GM03348 (cell line): ENCODE measurements at places on chromosomes 12 and 14.

DNA sequence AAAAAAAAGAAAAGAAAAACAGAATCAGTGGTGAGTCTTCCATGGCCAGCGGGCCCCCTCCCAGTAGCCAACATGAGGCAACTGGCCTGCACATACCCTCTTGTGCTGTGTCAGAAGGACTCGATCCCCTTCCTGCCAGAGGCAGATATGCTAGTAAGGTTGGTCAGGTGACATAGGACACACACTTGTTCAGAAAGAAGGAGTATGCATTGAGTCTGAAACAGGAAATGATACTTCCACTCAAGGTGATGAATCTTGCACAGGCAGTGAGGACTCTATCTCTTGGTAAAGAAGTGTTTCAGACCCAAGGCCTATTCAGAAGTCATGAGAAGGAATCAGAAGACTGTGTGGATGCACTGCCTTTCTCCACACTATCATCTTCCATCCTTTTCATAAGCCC is 269.7 kb upstream of the FAR2 start:
- DNase-seq = no peak

GRCh38 chr12:107818984-107819383 is 44.5 kb downstream of the ASCL4 start:
- DNase-seq = peak; percentile 85

GRCh38 chr14:33349871-33350270 is 411.2 kb downstream of the NPAS3 start:
- DNase-seq = no peak

DNA sequence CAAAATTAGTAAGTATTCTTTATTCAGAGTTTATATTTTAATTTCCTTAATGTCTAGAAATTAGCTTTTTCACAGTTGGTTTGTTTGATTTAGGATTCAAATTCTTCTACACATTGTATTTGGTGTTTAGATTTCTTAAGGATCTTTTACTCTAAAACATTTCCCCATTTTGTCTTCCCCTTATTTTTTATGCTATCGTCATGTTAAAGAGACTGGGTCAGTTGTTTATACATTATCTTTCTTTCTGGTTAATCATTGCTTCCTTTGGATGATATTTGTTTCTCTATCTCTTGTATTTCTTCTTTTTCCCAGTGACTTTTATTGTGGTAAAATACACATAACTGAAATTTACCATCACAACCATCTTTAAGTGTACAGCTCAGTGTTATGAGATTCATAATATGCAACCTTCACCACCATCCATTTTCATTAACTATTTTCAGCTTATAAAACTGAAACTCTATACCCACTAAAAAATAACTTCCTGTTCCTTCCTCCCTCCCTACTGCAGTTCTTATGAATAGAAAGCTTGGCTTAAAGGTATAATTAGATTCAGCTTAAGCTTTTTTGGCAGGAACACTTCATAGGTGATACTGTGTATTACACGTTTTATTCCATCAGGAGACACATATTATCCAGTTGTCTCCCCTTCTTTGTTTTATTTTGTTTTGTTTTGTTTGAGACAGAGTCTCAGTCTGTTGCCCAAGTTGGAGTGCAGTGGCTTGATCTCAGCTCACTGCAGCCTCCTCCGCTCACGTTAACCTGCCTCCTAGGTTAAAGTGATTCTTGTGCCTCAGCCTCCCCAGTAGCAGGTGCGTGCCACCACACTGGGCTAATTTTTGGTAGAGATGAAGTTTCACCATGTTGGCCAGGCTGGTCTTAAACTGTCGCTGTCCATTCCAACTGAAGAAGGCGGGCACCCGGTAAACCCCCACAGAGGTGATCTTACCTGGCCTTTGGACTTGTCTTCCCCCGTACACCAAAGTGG is 45.0 kb downstream of the NOPCHAP1 start:
- no peak for DNase-seq

DNA sequence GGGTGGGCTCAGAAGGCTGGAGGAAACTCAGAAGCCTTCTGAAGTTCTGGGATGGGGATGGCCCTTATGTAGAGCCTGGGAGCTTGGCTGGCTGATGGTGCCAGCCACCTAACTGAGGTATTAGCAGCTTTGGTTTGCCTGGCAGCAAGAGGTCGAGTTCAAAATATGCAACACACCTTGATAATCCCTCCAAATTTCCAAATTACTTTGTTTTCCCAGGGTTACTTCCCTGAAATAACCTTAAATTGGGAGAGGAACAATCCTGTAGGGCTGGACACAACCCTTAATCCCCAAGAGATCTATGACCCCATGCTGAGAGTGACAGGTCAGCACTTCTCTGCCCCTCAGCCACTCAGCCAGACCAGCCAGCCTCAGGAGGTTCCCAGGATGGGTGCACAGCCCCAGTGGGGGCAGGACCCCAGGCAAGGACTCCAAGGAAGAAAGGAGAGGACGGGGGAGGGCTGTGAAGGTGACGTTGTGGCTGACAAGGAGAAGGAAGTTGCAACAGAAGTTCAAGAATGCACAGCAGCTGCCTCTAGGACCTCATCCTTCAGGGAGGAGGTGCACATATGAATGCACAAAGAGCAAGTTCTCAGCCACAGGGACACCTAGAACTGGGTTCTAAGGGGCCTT is 18.6 kb upstream of the KRT77 start:
- DNase-seq = no peak

DNA sequence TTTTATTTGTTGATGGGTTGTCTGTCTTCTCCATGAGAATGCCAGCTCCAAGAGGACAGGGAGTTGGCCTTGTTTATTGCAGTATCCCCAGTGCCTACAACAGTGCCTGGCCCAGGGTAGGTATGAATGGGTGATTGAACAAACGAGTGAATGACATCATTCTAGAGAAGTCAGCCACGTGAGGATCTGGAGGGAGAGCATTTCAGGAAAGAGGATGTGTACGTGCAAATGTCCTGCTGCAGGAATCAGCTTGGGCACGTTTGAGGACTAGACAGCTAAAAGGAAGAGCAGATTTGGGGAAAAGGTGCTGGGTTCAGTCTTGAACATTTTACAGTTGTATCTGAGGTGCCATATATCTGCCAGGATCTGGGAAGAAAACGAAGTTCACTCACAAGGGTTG is 97.1 kb downstream of the PTPN11 start:
- DNase-seq = no peak

DNA sequence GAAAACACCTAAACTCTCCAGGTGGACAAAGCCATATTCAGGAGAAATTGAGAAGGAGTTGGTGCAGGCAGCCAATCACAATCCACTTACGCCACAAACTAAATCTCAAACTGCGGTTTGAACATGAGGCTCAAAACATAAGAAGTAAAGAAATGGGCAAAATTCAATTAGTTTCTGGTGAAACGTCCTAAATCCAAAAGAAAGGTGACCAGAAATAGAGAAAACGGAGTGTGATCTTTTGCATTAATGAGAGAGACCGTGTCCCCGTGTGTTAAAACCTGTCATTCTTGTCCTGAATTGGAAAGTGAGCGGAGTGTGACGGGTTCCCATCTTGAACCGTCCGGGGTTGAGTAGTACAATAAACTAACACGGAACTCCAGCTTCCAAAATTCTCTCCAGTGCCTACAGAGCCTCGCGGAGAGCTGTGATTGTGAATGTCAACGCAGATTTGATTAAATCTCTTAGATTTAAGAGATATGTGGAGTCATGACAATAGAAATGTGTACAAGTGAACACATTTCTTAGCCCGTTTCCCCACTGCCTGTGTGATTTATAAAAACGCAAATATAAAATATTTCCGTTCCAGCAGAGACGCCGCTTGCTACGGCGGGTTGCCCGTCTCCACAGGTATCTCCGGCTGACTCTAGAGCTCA is 595 bp upstream of the METAP2 start:
- DNase-seq = peak; percentile 52

GRCh38 chr14:90534091-90534837 is 137.4 kb downstream of the CALM1 start:
- peak; percentile 47 for DNase-seq

DNA sequence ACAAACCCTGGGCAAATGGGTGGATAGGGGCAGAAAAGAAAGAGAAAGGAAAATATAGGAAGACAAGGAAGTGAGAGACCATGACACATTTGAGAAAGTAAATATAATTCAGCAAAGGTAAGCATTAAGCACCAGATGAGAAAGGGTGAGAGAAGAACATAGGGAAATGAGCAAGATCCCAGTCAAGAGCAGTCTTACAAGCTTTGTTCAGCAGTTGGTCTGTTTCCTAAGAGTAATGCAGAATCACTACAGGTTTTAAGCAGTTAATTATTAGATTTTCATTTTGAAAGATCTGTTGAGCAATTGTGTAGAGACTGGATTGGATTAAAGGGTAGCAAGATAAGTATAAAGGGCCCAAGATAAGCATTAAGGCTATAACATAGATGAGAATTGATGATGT is 146.3 kb downstream of the PLCZ1 start:
- no peak for DNase-seq

DNA sequence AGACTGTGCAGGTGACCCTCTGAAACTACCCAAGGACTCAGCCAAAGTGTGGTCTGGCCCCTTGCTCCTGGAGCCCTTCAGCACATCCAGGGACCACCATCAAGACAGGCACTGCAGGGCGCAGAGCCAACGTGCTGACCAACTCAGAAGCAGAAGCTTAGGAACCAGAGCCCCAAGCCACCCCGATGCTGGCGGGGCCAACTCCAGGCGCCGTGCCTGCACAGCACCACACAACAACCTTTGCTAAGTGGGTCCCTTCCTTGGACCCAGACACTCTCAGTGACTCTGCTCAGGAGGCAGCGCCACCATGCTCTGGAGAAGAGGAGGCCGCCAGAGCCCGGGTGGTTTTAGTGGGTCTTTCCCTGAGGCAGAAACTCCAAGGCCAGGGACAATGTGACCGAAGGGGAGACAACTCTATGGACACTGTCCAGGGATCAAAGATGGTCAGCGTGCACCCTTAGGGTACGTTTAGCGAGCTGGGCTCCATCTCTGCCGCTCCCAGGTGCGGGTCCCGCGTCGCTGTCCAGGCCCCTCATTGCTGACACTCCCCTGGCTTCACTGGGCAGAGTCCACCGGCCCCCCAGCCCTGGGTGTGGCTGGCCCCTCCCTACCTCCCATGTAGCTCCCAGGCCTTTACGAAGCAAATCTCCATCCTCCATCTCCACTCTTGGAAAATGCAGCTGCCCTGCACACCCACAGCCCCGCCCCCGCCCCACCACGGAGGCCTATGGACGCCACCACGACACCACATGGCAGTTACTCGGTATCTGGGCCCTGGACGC is 16.1 kb downstream of the CHGA start:
- no peak for DNase-seq
